Activated CD8-positive, alpha-beta T cell treated with anti-CD3 and anti-CD28 coated beads for 36 hours (primary cell): ENCODE measurements at places on chromosomes 3 and 15. TPM values are rescaled to one million over a fixed set of nuclear protein-coding genes. Genes with fewer than 3 reads are reported as not detected.

DNA sequence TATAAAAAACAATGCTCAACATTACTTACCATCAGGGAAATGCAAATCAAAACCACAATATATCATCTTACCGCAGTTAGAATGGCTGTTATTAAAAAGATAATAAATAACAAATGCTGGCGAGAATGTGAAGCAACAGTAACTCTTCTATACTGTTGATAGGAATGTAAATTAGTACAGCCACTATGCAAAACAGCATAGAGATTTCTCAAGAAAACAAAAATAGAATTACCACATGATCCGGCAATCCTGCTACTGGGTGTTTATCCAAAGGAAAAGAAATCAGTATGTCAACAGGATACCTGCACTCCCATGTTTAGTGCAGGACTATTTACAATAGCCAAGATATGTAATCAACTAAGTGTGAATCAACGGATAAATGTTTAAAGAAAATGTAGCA lies 48.1 kb downstream of the ADAM10 start:
- H3K4me3 ChIP-seq: no peak overlapping the region
- peaks cover 59% of the 10 kb centered on the region for H3K4me1 ChIP-seq
- no peak for DNase-seq
- peaks cover 68% of the 10 kb centered on the region for H3K36me3 ChIP-seq
- H3K27me3 ChIP-seq: no peaks in the 10 kb centered on the region

DNA sequence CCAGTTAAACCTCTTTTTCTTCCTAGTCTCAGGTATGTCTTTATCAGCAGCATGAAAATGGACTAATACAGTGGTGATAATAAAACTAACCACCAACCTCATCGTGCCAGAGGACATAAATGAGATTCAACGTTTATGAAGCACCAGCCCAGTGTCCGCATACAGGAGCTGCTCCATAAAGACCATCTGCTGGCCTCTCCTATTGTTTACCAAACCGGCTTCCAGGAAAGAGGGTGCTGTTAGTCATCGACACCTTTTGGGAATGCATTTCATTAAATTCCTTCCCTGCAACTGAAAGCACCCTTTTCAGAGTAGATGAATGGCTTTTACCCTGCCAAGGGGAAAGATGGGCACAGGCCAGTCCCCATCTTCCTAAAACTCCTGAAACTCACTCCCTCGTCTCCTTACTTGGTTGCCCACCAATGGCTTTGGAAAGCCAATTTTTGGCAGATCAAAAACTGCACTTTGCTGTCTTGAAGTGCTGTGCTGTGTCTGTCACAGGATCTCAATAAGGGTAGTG lies 122.1 kb downstream of the AQP9 start:
- no peak overlapping the region for H3K4me3 ChIP-seq
- DNase-seq: no peak
- no peaks in the 10 kb centered on the region for H3K36me3 ChIP-seq
- H3K4me1 ChIP-seq: peaks cover 3% of the 10 kb centered on the region
- H3K27me3 ChIP-seq: no peaks in the 10 kb centered on the region
- H3K27ac ChIP-seq: no peak overlapping the region

DNA sequence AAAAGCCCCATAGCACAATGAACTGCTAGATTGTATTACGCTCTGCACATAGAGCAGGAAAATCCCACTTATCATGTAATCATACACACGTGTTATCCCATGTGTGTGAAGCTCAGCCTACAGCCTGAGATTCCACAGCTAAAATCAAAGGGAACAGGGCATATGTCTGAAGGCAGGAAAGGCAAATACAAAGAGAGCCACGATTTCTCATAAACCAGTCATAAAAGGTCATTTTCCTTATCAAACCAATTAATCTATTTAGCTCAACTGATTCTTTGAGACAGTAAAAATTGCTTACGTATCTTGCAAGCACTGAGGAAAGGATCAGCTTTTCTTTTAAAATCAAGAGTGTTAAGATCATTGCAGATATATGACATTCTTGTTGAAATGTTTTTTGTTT lies 199.5 kb upstream of the TBL1XR1 start:
- H3K4me1 ChIP-seq: no peaks in the 10 kb centered on the region
- H3K4me3 ChIP-seq: no peak overlapping the region
- no peaks in the 10 kb centered on the region for H3K27me3 ChIP-seq
- DNase-seq: no peak

The SCG3 gene
- total RNA-seq: not detected

DNA sequence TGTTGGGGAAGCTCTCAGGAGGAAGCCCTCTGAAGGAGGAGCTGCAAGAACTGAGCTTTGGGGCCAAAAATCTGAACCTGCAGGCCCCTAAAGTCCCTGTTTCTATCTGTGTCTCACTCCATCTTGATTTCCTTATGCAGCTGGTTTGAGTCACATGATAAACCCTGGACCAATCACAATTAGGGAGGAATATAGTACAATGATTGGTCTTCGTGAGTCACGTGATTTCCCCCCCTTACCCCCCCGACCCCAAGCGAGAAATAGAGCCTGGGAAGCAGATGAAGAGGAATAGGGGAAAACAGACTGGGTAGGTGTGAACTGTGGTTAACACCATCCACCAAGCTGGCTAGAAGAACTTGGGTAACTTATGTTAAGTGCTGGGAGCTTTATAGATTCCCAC lies 12.9 kb downstream of the CRABP1 start:
- no peak overlapping the region for H3K27ac ChIP-seq
- H3K36me3 ChIP-seq: no peaks in the 10 kb centered on the region
- no peak overlapping the region for H3K4me3 ChIP-seq
- H3K4me1 ChIP-seq: no peaks in the 10 kb centered on the region
- peaks cover 4% of the 10 kb centered on the region for H3K27me3 ChIP-seq
- DNase-seq: peak; percentile 3

GRCh38 chr3:133815386-133815785 lies 9.8 kb downstream of the SRPRB start:
- no peak overlapping the region for H3K4me3 ChIP-seq
- peaks cover 7% of the 10 kb centered on the region for H3K4me1 ChIP-seq
- H3K36me3 ChIP-seq: peaks cover 44% of the 10 kb centered on the region
- no peak overlapping the region for H3K27ac ChIP-seq

- no peak for DNase-seq
- no peaks in the 10 kb centered on the region for H3K27me3 ChIP-seq
- H3K27ac ChIP-seq: no peak overlapping the region
- H3K4me1 ChIP-seq: no peaks in the 10 kb centered on the region
These were observed 532.7 kb downstream of the SOX2 start for GRCh38 chr3:182244222-182244971.

The CRYBG3 gene
- total RNA-seq: 4.3 TPM

DNA sequence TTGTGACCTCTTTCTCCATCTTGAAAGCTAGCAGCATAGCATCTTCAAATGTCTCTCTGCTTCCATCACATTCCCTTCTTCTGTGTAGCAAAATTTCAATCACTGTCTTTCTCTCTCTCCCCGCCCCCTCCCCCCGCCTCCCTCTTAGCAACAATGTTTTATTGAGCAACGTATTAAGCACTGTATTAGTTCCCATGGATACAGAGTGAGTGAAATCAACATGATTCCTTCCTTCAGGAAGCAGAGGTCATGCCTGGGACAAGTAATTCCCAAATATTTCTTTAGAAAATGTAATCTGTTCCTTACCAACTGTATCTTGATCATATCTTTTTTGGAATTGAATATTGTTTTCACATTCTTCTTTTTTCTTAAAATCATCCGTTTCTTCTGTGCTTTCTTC lies 373.7 kb upstream of the NECTIN3 start:
- H3K27ac ChIP-seq: no peak overlapping the region
- peaks cover 2% of the 10 kb centered on the region for H3K27me3 ChIP-seq
- H3K36me3 ChIP-seq: no peaks in the 10 kb centered on the region
- H3K4me1 ChIP-seq: no peaks in the 10 kb centered on the region
- DNase-seq: no peak

- H3K27ac ChIP-seq: no peak overlapping the region
- H3K4me1 ChIP-seq: no peaks in the 10 kb centered on the region
- DNase-seq: no peak
These were observed 209.0 kb downstream of the XXYLT1 start for GRCh38 chr3:195061756-195062655.

DNA sequence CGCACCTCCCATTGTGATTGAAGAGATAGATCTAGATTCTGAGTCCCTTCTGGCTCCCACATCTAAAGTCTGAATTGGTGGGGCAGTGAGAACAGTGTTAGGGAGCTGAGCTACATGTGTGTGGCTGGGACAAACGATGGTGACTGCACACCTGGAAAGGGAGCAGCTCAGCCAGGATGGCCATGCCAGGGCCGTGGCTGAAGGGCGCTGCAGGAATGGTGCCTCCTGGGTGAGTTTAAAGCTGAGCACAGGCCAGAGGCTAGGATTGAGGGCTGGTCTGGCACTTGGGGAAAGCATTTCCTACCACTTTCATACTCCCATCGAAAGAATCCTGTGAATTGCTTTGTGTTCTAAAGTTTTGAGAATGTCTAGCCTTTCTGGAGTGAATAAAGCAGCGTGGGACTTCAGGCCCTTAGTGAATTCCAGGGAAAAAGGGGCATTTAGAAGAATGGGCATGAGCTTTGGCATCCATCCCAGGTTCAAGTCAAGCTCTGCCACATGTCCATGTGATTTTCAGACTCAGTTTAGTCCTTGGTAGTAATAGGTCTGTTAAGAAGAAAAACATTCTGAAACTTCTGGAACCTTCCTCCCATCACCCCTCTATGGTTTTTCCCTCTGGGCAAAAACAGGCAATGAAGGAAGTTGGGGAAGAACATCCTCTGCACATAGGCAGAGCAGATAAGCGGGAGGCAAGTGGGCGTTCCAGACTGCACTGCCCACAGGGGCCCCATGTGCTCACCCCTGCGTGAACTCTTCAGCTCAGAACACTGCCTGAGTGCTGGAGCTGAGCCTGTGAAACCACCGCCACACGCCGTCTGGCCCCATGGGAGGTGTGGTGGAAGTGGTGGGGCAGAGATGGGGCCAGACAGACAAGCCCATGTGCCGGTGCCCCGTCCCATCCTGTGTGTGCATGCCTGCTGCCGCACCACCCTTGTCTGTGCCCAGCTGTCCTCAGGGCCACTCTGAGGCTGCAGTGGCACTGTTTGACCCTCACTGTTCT lies 12.9 kb upstream of the CPNE9 start:
- H3K4me3 ChIP-seq: no peak overlapping the region
- no peak for DNase-seq
- peaks cover 22% of the 10 kb centered on the region for H3K36me3 ChIP-seq
- no peaks in the 10 kb centered on the region for H3K27me3 ChIP-seq

DNA sequence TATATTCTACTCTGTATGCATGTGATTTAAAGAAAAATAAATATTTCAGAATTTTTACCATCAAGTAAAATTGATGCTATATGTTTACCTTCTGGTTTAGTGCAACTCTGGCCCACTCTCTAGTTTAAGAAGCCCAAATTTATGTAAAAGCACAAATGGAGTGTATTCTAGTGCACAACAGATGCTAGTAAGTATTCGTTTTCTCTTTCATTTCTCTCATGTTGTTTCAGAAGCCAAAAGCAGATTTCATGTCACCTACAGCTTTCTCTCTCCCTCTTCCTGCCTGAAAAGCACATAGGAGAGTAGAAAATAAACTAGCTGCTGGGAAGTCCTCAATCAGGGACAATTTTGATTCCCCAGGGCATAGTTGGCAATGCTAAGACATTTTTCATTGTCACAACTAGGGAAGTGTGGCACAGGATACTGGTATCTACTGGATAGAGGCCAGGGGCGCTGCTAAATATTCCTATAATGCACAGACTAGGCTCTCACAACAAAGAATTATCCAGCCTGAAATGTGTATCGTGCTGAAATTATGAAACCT lies 147.4 kb upstream of the ARHGEF26 start:
- no peaks in the 10 kb centered on the region for H3K27me3 ChIP-seq
- H3K36me3 ChIP-seq: no peaks in the 10 kb centered on the region
- no peak overlapping the region for H3K4me3 ChIP-seq

DNA sequence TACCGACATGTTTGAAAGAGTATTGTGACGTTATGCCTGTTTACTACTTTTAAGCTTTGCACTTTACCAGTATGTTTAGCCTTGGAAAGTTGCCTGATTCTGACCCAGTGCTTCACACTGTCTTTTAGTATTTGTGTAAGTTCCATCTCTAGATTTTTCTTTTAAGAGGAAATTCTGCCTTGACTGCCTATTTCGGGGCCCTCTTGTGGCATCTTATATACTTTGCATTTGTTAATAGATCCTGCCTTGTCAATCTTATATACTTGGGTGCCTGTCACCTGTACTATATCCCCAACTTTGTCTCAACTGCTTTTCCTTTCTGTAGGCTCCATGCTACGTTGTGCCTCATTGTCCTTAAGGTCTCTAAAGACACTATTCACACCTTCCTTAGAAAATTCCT lies 244.6 kb downstream of the STXBP5L start:
- DNase-seq: no peak
- no peak overlapping the region for H3K4me3 ChIP-seq
- no peaks in the 10 kb centered on the region for H3K4me1 ChIP-seq
- no peak overlapping the region for H3K27ac ChIP-seq

The C2CD4B gene
- 0.38 TPM for total RNA-seq

DNA sequence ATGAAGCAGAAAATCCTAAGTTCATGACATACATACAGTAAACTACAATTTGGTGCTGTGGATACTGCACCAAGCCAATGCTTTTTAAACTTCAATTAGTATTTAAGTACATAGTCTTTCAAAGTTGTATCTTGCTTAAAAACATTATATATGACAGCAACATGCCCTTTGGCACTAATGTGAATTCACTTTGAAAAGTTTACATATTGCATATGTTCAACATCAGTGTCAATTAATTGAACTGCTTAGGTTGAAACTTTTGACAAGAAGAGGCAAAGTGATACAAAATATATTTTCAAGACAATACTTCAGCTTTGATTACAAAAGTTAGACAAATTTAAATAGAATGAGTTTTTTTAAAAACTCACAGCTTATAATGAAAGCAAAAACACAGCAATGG lies 119.4 kb upstream of the ROBO2 start:
- H3K36me3 ChIP-seq: no peaks in the 10 kb centered on the region
- no peaks in the 10 kb centered on the region for H3K4me1 ChIP-seq
- H3K27ac ChIP-seq: no peak overlapping the region
- H3K27me3 ChIP-seq: no peaks in the 10 kb centered on the region
- no peak for DNase-seq
- H3K4me3 ChIP-seq: no peak overlapping the region

DNA sequence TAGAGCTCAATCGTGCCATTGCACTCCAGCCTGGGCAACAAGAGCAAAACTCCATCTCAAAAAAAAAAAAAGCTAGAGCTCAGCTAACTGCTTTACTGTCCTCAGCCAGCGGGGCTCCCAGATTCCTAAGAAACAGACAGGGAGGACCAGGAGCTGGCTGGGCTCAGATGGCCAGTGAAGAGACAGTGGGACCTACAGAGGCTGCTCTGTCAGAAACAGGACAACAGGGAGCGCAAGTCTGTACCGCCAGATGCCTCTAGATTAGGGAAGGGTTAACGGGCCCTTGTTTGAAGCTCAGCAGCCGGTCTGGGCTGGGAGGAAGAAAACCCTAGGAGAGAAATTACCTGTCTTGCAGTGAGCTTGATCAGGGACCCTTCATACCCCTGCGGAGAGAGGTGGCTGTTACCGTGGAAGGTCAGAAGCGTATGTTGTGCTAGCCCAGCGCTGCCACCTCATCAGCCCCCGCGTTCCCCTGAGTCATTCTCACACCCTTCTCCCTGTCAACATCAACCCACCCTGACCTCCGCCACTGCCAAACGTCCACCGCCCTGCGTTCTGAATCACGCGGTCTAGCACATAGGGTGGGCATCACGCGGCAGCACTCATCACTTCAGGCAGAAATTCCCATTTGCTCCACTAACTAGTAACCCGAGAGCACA lies 25.3 kb downstream of the RBPMS2 start:
- peak; percentile 11 for DNase-seq
- H3K4me3 ChIP-seq: no peak overlapping the region
